Ascending aorta (tissue), 2 donors: ENCODE measurements at places on chromosomes 1 and 21.

GRCh38 chr1:198118134-198118533, 38.7 kb upstream of the NEK7 start:
- no peaks in the 10 kb centered on the region for H3K27me3 ChIP-seq
- peak overlapping the region; percentile 83 for H3K27ac ChIP-seq
- H3K4me3 ChIP-seq = no peak overlapping the region

GRCh38 chr21:9760398-9761074, 760.8 kb upstream of the TPTE start:
- H3K36me3 ChIP-seq = no peaks in the 10 kb centered on the region
- H3K27me3 ChIP-seq = no peaks in the 10 kb centered on the region
- H3K4me1 ChIP-seq = no peaks in the 10 kb centered on the region
- no peak for DNase-seq
- no peak overlapping the region for H3K4me3 ChIP-seq
- H3K27ac ChIP-seq = no peak overlapping the region

DNA sequence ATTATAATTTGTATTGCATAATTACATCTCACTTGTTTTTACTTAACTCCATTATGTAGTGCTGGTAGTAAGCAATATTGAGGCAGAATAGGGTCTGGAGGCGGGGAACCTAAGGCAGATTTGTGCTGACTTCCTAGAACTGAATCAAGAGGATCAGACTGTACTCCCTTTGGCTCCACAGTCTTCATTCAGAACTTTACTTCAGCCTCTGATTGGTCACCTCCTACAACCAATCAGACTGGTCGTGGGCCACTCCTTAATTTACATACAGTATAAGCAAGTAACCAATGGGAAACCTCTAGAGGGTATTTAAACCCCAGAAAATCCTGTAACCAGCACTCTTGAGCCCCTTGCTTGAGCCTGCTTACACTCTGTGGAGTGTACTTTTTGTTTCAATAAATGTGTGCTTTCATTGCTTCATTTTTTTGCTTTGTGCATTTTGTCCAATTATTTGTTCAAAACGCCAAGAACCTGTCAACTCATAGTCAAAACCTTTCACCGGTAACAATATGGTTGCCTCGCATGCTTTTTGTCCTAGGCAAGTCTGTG, 31.6 kb downstream of the ZBTB8OS start:
- H3K4me3 ChIP-seq = no peak overlapping the region
- no peaks in the 10 kb centered on the region for H3K27me3 ChIP-seq
- no peak for DNase-seq
- no peak overlapping the region for H3K27ac ChIP-seq

GRCh38 chr1:162629651-162630050, 2.6 kb upstream of the DDR2 start:
- H3K27ac ChIP-seq = peak overlapping the region; percentile 87
- no peak for DNase-seq
